Right renal cortex interstitium (tissue), 3 donors: ENCODE measurements at places on chromosomes 11 and 22. TPM values are rescaled to one million over a fixed set of nuclear protein-coding genes. Genes with fewer than 3 reads are reported as not detected.

The SDHD gene
- polyA plus RNA-seq, result 195 TPM

The IGSF22 gene
- polyA plus RNA-seq, result 1.3 TPM

The CSTF3 gene
- polyA plus RNA-seq, result 62.1 TPM

The SLC29A2 gene
- polyA plus RNA-seq, result 17.9 TPM

GRCh38 chr11:2463766-2464277 lies 19.0 kb downstream of the KCNQ1 start:
- no peak for DNase-seq

- no peak for DNase-seq
Measured at GRCh38 chr11:23604966-23605365, 744.7 kb upstream of the CCDC179 start.

DNA sequence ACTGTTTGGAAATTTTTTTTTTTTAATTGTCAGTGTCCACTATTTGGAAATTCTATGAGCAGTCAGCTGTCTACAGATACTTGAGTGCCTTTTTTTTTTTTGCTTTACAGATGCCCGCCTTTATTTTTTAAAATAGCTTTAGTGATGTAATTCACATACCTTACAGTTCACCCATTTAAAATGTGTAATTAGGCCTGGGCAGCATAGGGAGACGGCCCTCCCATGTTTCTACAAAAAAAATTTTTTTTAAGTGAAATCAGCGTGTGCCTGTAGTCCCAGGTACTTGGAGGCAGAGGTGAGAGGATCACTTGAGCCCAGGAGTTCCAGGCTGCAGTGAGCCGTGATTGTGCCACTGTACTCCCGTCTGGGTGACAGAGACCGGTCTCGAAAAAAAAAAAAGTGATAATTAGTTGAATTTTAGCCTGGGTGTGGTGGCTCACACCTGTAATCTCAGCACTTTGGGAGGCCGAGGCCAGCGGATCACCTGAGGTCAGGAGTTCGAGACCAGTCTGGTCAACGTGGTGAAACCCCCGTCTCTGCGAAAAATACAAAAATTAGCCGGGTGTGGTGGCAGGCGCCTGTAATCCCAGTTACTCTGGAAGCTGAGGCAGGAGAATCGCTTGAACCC lies 1.5 kb downstream of the ZNF143 start:
- DNase-seq, result no peak

DNA sequence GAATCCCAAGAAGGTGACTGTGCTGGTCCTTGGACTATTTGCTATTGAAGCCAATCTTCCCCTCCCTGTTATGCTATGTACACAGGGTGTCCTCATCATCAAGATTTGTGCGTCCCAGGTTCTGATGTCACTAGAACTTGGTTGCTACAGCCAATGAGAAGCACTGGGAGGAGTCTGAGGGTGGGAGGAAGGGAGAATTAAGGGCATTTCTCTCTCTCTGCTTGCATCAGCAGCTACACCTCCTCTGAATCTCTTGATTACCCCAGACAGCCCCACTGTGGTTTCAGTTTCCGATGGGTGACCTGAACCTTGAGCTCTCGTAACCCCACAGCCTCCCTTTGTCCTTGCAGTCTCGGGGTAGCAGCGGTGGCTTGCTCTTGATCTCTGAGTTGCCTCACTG lies 212.4 kb upstream of the SESN3 start:
- no peak for DNase-seq

- DNase-seq, result no peak
Measured at GRCh38 chr11:69343401-69344321, 49.7 kb downstream of the MYEOV start.
